Endothelial cell (in vitro differentiated cells): ENCODE measurements at places on chromosomes 1 and 21.

GRCh38 chr1:78624035-78624434, 3.8 kb downstream of the IFI44L start:
- no peak for DNase-seq

- peak; percentile 47 for DNase-seq
Observed at GRCh38 chr1:36321119-36321951, 2.1 kb downstream of the EVA1B start.

- DNase-seq = no peak
Observed at GRCh38 chr21:46144464-46145070, 10.8 kb downstream of the FTCD start.

GRCh38 chr1:93728480-93729131, 47.0 kb upstream of the BCAR3 start:
- no peak for DNase-seq

DNA sequence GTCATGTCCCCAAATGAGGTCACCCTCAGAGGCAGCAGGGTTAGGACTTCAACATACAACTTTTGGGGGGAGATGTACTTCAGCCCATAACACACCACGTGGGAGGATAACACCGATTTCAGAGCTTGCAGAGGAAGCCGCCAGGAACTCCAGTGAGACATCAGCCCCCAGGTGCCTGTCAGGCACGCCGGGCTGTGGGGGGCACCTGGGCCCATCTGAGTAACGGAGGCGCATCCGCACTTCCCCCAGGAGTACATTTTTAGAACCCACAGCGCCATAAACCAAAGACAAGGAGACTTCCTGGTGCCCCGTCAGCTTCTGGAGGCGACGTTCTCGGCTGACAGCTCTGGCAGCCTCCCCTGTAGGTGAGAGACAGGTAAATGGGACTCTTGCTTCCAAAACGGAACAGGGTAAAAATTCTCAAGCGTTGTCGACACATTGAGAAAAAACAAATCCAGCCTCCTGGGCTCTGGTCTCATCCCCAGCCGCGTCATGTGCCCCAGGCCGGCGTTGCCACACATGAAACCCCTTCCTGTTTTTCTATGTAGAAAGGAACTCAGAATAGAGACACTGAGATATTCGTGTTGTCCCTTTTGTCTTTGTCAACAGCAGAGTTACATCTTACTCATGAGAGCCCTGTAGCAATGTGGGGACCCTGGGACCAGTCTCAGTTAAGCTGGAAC, 93.3 kb downstream of the PDE9A start:
- DNase-seq = no peak

DNA sequence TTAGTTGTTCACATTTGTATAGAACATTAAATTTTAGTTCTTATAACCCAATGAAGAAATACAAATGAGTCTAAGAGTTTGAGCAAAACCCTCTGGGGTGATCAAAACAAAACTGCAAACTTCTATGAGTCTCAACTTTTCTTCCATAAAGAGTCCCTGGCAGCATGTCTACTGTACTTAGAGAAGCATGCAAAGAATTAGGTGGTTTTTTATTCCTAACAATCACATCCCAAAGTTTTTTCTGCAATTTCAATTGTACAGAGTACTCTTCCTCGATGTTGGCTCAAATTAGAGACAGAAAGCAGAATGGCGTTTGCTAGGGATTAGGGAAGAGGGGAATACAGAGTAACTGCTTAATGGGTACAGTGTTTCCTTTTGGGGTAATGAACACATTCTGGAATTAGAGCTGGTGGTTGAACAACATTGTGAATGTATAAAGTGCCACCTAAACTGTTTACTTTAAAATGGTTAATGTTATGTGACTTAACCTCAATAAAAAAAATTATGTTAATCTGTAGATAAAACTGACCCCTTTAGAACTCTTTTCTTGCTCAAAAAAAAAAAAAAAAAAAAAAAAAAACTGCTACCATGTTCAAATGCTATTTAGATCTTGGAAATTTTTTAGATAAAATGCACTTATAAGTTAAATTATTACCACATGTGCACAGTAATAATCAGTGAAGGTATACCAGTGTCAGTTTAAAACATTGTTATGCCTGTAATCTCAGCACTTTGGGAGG, 4.8 kb downstream of the RC3H1 start:
- DNase-seq = no peak

DNA sequence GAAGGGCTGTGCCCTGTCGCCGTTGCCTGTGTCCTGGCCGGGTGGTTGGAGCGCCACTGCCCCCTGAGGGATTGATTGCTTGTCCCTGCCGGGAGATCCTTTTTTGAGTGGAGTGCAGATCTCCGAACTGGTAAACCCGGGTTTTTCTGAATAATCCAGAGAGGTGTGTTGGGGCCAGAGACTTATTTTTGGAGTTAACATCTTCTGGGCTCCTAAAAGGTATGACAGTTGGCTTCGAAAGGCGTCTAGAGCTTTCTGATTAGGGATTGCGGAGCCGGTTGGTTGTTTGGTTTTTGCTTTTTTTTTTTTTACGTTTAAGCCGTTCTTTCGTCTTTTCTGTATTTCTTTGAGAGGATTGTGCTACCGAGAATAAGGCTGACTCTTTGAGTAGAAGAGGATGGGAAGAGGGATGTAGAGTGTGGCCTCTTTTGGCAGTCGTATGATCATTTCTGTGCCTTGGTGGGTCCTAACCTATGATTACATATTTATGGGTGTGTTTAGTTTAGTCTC, 756 bp downstream of the RLF start:
- DNase-seq = no peak

GRCh38 chr1:218463194-218464156, 118.3 kb downstream of the TGFB2 start:
- no peak for DNase-seq

DNA sequence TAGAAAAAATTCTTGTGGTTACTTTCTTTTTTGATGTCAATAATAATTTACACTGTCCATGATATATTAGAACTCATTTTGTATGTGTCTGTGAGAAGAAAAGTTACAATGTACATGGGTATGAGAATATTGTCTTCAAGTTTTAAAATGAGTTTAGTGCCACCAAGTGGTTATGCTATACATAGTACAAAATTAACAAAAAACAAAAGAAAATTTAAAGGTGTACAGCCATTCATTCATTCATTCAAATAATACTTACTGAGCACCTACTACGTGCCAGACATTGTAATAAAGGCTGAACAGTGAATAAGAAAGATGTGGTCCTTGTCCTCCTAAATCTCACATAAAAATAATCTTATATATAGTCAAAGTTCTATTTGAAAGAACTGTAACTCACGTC, 27.7 kb downstream of the UCHL5 start:
- DNase-seq = no peak

- peak; percentile 14 for DNase-seq
Observed at GRCh38 chr1:159790237-159790917, 9.6 kb downstream of the DUSP23 start.

- DNase-seq = no peak
Observed at GRCh38 chr1:216702170-216702569, 21.1 kb downstream of the ESRRG start.

DNA sequence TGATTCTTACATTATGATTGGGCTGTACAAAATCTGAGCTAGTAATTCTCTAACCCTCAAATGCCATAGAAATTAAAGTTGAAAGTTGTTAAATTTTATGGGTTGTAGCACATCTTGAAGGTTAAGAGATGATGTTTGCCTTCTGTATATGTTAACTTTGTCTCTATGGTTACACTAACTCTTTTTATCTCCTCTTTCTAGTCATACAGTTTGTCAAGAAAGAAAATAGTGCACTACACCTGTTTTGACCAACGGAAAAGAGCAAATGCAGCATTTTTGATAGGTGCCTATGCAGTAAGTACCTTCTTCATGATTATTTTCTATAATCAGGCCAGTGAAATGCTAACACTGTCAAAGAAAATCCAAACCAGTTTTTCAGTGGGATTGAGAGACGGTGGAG, 38.2 kb downstream of the CDC14A start:
- DNase-seq = no peak

DNA sequence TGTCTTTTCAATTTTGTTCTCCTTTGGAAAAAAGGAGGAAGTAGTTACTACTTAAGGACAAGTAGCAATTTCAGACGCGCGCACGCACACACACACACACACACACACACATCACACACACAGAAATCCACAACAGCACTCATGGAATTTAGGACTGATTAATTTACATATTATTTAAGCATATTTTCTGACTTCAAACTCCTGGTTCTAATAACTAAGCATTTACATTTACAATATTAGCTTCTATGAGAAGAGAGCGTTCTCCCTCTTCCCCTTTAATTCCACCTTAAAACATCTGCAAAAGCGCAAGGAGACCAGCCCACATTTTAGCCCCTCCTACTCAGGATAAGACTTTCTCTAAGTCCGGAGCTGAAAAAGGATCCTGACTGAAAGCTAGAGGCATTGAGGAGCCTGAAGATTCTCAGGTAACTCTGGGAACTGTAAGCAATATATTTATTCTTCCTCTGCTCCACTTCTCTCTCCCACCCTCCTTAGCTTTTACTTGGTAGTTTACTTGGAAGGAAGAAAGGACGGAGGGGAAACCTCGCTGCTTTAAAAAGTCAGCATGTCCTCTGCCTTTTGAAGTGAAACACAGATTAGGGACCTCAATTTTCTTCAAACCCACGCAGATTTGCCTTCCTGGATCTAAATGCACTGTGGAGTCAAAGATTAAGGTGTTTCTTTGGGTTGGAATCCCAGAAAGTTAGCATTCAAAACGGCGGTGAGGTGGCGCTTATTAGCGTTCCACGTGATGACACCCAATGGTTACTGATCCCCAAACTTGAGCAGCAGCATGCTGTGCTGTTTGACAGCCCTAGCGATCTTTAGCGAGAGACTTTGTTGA, at the start of gene PLA2G4A:
Gene PLA2G4A, plus strand, starts transcription at position 339 of the 844 bp plus-strand sequence. CDS start 25,406 bp downstream, outside the sequence.
- DNase-seq = peak; percentile 7

DNA sequence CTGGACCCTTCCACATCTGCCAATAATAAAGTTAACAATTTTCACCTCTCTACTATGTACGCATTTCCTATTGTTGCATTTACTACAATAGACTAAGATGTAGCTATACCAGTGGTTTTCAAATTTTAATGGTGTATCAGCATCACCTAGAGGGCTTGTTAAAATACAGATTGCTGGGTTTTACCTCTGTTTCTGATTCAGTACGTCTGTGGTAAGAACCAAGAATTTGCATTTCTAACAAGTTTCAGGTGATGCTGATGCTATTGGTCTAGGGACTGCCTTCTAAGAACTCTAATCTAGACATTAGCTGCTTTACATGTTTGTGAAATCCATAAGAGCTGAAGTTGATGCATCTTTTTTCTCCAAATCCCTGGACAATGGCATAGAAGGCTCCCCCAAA, 59.7 kb downstream of the ERICH3 start:
- DNase-seq = no peak

DNA sequence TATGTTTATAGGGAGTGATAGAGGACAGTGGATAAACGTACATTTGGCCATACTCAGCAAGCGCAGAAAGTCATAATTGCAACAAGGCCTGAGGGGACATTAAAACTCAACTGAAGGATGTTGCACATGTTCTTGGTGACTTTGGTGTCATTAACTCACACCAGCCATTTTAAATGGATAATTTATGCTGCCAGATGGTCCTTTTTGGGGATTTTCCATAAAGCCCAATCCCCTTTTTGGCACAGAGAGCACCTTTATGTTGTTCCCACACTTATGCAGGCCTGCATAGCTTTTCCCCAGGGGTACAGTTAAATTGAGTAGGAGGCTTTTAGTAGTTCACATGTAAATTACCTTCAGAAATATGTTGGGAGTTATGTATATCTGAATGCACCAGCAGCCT, 279.6 kb downstream of the NFIA start:
- no peak for DNase-seq

DNA sequence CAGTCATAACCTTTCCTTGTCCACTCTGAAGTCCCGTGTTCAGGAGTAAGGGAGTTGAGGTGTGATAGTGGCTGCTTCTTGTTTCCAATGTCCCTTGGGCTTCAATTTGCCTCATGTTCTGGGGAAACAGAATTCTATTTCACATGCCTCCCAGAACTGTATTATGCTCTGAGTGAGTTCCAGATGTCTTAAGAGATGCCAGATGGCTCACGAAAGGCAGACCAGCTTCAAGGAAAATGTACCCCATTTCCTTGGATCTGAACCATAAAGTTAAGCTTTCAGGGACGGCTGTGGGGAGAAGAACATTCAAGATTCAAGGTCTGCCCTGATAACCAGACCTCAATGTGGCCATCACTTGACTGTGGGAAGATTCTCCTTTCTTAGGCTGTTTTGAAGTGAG, 42.4 kb downstream of the C1orf87 start:
- DNase-seq = no peak

DNA sequence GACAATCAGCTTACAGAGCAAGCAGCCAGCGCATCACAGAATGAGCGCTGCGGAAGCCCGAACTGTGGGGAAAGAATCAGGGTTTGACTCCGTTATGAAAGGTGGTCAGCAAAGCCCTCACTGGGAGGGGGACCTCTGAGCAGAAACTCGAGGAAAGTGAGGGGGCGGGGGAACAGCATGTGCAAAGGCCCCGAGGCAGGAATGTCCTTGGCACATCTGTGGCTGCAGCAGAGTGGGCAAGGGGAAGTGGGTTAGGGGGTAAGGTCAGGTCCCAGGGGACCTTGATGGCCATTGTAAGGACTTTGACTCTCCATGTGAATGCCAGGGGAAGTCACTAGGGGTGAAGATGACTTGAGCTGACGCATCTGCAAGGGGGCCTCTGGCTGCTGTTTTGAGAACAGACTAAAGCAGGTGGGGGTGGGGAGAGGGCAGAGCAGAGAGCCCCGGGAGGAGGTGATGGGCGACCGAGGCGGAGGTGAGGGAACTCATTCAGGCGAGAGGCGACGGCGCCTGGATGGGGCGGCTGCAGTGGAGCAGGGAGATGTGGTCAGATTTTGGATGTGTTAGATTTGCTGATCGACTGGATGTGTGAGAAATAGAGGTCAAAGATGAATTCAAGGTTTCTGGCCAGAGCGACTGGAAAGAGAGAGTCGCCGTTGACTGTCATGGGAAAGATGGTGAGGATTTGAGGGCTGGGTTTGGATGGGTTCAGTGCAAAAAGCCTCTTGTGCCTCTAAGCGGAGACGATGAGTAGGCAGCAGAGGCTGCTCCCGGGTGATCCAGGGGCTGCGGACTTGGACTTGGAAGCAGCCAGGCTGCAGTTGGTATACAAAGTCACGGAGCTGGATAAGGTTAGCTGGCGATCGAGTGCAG, 108.0 kb upstream of the ZBTB40 start:
- no peak for DNase-seq

- no peak for DNase-seq
Observed at GRCh38 chr1:156640842-156641706, 843 bp upstream of the BCAN start.

GRCh38 chr1:21384620-21385019, 55.3 kb upstream of the NBPF3 start:
- DNase-seq = no peak

GRCh38 chr1:66403007-66403731, 130.8 kb upstream of the SGIP1 start:
- no peak for DNase-seq
